ENCODE measurements at places on chromosomes 11 and 22.

GRCh38 chr11:132037467-132037862 is 667.0 kb downstream of the NTM start:
- no peak for DNase-seq

DNA sequence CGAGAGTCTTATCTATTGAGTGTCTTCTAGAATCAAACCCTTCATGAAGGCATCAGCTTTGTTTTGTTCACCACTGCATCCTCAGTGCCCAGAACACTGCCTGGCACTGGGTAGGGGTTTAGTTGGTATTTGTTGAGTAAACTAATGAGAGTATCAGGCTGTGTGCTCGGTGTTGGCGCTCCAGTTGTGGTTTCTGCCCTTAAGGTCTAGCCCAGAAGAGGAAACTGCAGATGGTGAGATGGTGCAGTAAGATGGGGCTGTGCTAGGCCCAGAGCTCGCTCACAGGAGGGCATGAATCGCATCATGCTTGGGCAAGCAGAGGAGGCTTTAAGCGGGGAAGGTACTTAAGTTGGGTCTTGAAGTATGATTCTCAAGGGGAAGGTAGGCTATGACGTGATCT is 97.2 kb downstream of the FBXO7 start:
- no peak for DNase-seq

DNA sequence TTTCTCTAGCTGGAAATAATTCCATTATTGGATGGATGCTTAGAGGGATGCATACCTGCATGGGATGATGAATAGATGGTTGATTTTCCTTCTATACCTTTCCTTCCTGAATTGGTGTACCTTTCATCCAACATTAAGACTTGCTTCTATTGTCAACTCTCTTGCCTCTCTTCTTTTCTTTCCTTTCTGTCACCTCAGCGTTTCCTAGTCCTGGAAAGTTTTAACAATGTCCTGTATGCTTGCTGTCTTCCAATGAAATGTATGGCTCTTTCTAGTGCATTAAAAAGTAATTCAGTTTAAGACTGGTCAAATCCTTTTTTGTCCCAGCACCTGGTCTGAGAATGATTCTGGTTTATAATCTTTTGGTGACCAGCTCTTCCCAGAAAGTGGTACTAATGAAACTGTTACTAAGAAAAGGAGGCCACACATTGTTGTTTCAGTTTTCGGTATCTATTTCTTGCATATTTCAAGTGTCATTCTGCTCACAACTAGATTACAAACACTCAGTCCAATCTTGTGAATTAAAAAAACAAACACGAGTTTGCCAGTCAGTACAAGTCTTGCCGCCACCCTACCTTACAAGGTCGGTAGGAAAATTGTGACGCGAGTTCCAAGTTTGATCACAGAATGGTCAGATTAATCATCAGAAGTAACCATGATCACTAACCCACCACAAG is 8.0 kb downstream of the POU2AF1 start:
- DNase-seq: no peak

GRCh38 chr11:13760115-13760514 is 91.6 kb downstream of the FAR1 start:
- no peak for DNase-seq

GRCh38 chr22:35733791-35734516 is 16.3 kb downstream of the APOL5 start:
- no peak for DNase-seq

DNA sequence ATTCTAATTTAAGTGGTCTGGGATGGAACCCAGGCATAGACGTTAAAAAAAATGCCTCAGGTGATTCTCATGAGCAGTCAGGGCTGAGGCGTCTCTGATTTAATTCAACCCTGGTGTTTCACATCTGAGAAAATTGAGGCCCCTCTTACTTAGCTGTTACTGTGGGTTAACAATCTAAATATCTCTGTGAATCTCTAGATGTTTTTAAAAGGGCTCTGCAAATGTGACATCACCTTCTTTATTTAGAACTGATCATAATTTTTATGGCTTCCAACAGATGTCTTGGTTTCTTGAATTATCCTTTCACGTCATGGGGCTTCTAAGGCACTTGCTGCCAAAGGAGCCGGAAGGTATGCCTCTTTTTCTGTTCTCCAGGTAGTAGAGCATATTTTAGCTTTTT is 76.1 kb upstream of the LIN7C start:
- DNase-seq: no peak

- DNase-seq: no peak
Measured at GRCh38 chr22:50696251-50696798, 23.7 kb downstream of the SHANK3 start.
